ENCODE measurements at places on chromosomes 4 and X. TPM values are rescaled to one million over a fixed set of nuclear protein-coding genes. Genes with fewer than 3 reads are reported as not detected.

Gene FABP2
- 1.2 TPM for total RNA-seq

Gene TLR10
- not detected for total RNA-seq

Gene ABCG2
- 13.2 TPM for total RNA-seq

Gene NKAP
- 9.0 TPM for total RNA-seq

Gene GABRE
- total RNA-seq: 12.2 TPM

Gene PDE6B
- total RNA-seq: not detected

DNA sequence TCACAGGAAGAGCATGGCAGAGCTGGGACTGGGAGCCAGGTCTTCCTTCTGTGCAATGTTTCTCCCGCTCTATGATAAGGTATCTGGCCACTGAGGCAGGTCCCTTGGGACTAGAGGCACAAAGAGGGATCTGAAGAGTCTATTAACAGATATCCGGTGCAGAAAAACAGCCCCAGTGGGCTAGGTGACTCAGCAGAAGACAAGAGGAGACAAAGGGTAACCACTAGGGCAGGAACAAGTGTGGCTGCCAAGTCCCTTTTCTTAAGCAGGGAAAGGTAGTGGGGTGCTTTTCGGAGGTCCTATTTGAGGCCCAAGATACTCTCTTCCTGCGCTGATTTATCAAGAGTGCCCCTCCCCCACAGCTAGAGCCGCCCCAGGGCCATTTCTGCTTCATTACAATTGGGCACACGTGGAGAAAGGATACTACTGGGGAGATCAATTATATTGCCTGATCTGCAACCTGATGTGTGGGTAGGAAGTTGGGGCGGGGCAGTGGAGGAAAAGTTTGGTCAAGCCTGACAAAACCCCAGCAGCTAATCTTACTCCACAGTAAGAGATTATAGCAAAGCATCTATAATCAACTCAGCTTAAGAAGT, at the start of gene DGAT2L6:
Gene DGAT2L6 (plus strand): TSS at position 546 of the 596 bp plus-strand sequence. CDS start 100 bp downstream, outside the sequence.
- no peaks in the 10 kb centered on the region for H3K4me1 ChIP-seq
- no peaks in the 10 kb centered on the region for H3K36me3 ChIP-seq
- no peaks in the 10 kb centered on the region for H3K27me3 ChIP-seq
- no peak within 1 kb of the TSS for H3K27ac ChIP-seq

- H3K4me1 ChIP-seq: no peaks in the 10 kb centered on the region
- H3K36me3 ChIP-seq: no peaks in the 10 kb centered on the region
- H3K4me3 ChIP-seq: no peak overlapping the region
- H3K27ac ChIP-seq: no peak overlapping the region
Observed at GRCh38 chrX:13257223-13258051, 62.4 kb downstream of the ATXN3L start.

- H3K36me3 ChIP-seq: no peaks in the 10 kb centered on the region
- H3K4me1 ChIP-seq: peaks cover 8% of the 10 kb centered on the region
- H3K4me3 ChIP-seq: no peak overlapping the region
- H3K27me3 ChIP-seq: no peaks in the 10 kb centered on the region
- no peak for DNase-seq
- H3K27ac ChIP-seq: no peak overlapping the region
Observed at GRCh38 chr4:110830461-110830860, 207.6 kb upstream of the PITX2 start.

GRCh38 chr4:40713798-40714197, 36.0 kb upstream of the NSUN7 start:
- no peak overlapping the region for H3K27ac ChIP-seq
- no peaks in the 10 kb centered on the region for H3K4me1 ChIP-seq
- DNase-seq: no peak
- H3K27me3 ChIP-seq: no peaks in the 10 kb centered on the region
- H3K36me3 ChIP-seq: no peaks in the 10 kb centered on the region

DNA sequence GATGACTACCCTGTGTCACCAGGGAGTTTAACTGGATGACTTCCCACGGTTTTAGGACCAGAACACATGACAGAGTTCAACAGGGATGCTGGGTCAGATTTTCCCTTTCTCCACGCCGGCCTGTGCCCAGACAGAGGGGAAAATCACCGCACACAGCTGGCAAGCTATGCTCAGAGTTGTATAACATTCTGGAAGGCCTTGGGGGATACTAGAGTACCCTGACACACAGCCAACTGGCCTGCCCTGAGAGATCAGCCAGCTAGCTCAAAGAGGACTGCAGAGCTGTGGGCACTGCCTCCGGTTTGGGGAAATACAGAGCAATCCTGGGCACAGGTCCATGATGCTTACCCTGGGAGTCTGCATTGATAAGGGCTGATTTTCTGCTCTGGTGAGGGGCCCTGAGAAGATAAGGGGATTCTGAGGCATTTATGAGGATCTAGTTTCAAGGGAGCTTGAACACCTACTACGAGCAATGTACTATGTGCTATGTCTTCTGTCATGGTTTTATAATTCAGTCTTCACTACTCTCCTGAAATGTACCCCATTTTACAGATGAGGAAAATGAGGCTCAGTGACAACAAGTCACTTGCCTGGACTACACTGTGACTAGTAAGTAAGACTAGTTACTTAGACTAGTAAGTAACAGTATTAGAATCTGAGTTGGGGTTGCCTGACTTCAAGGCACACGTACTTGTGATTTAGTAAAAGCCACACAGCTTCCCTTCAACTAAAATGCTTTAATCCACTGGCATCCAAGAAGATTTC, 14.7 kb downstream of the C4orf54 start:
- H3K27me3 ChIP-seq: no peaks in the 10 kb centered on the region
- no peak for DNase-seq
- no peaks in the 10 kb centered on the region for H3K36me3 ChIP-seq
- no peak overlapping the region for H3K27ac ChIP-seq
- no peaks in the 10 kb centered on the region for H3K4me1 ChIP-seq

DNA sequence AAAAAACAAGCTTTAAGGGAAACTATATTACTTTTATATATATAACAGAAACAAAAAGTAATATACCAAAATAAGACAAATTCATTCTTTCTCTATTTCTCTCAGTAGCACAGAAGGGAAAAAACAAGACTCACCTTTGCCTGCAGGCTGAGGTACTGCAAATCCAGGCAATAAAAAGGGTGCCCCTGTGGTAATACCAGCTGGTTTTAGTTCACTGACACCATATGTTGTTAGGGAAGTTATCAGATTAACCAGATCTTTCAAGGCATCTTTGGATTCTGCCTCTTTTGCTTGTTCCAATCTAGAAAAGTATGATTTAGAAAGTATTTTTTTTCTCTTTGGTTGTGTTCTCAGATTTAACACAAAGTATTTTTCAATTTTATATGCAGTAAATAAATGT, 139.8 kb downstream of the WDFY3 start:
- H3K4me3 ChIP-seq: no peak overlapping the region
- DNase-seq: no peak
- no peaks in the 10 kb centered on the region for H3K4me1 ChIP-seq
- no peak overlapping the region for H3K27ac ChIP-seq
- H3K27me3 ChIP-seq: no peaks in the 10 kb centered on the region
- no peaks in the 10 kb centered on the region for H3K36me3 ChIP-seq

DNA sequence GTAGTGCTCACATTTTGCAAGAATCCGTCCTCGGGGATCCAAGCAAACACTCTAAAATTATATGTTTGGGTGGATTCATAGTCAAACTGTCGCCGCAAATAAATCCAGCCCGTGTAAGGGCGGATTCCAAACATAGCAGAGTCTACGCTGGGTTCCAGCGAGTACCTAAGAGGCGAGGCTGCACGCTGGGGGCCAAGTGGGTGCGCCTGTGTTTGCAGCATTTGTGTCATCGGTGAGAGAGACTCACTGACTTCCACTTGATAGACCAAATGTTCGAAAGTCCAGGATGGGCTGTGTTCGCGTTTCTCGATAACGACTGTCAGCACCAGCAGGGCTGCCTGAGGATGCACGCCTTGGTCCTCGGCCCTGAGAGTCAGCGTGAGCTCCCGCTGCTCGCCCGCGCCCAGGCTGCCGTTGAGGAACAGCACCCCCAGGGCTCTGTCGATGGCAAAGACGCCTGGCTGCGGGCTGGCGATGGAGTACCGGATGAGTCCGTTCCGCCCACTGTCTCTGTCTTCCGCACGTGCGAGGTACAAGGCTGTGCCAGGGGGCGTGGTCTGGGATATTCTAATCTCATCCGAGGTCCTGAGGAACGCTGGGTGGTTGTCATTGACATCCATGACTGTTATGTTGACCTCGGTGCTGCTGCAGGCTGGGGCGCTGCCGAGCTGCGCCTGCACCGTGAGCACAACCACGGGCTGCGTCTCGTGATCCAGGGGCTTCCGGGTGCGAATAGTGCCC, 158.7 kb downstream of the DCHS2 start:
- H3K27ac ChIP-seq: no peak overlapping the region
- no peaks in the 10 kb centered on the region for H3K4me1 ChIP-seq
- H3K4me3 ChIP-seq: no peak overlapping the region
- H3K36me3 ChIP-seq: no peaks in the 10 kb centered on the region
- peaks cover 8% of the 10 kb centered on the region for H3K27me3 ChIP-seq
- DNase-seq: no peak

- no peak for DNase-seq
- no peak overlapping the region for H3K27ac ChIP-seq
- peaks cover 10% of the 10 kb centered on the region for H3K36me3 ChIP-seq
- peaks cover 42% of the 10 kb centered on the region for H3K4me1 ChIP-seq
- H3K27me3 ChIP-seq: no peaks in the 10 kb centered on the region
Observed at GRCh38 chr4:24557026-24558025, 27.0 kb downstream of the DHX15 start.

GRCh38 chr4:81447566-81448229, 24.0 kb downstream of the RASGEF1B start:
- H3K4me1 ChIP-seq: no peaks in the 10 kb centered on the region
- no peak overlapping the region for H3K4me3 ChIP-seq
- H3K36me3 ChIP-seq: no peaks in the 10 kb centered on the region
- no peak overlapping the region for H3K27ac ChIP-seq

GRCh38 chr4:17400686-17401085, 111.2 kb downstream of the QDPR start:
- no peaks in the 10 kb centered on the region for H3K4me1 ChIP-seq
- no peak overlapping the region for H3K4me3 ChIP-seq
- no peaks in the 10 kb centered on the region for H3K36me3 ChIP-seq
- H3K27me3 ChIP-seq: no peaks in the 10 kb centered on the region
- no peak overlapping the region for H3K27ac ChIP-seq
- DNase-seq: no peak

GRCh38 chrX:133417364-133417763, 2.1 kb upstream of the GPC4 start:
- H3K4me3 ChIP-seq: no peak overlapping the region
- no peaks in the 10 kb centered on the region for H3K36me3 ChIP-seq
- H3K27me3 ChIP-seq: 0 out of 2 replicates have a peak, but pooled peaks cover 2% of the 10 kb centered on the region
- no peak overlapping the region for H3K27ac ChIP-seq

- H3K4me1 ChIP-seq: no peaks in the 10 kb centered on the region
- no peak overlapping the region for H3K27ac ChIP-seq
- no peak overlapping the region for H3K4me3 ChIP-seq
- no peaks in the 10 kb centered on the region for H3K27me3 ChIP-seq
Observed at GRCh38 chr4:150140774-150141400, 62.6 kb downstream of the DCLK2 start.

- H3K36me3 ChIP-seq: peaks cover 1% of the 10 kb centered on the region
- peak overlapping the region; percentile 99 for H3K27ac ChIP-seq
- H3K4me3 ChIP-seq: peak overlapping the region; percentile 84
- H3K4me1 ChIP-seq: peaks cover 46% of the 10 kb centered on the region
- H3K27me3 ChIP-seq: no peaks in the 10 kb centered on the region
Observed at GRCh38 chr4:25162566-25162965, 2.3 kb upstream of the SEPSECS start.

DNA sequence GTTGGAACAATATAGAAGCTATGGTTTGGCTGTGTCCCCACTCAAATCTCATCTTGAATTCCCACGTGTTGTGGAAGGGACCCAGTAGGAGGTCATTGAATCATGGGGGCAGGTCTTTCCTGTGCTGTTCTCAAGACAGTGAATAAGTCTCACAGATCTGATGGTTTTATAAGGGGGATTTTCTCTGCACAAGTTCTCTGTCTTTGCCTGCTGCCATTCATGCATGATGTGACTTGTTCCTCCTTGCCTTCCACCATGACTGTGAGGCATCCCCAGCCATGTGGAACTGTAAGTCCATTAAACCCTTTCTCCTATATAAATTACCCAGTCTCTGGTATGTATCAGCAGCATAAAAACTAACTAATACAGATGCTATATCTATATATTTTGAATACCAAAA, 135.2 kb upstream of the EDNRA start:
- H3K4me3 ChIP-seq: no peak overlapping the region
- H3K27ac ChIP-seq: no peak overlapping the region
- no peaks in the 10 kb centered on the region for H3K36me3 ChIP-seq
- no peak for DNase-seq

Data from HepG2 (cell line).